ENCODE measurements at places on chromosomes 2 and 18.
A peak's percentile ranks its signal among the peaks of the same experiment; 100 is the strongest.

- peak; percentile 86 for DNase-seq
Measured at GRCh38 chr2:234881413-234882241, 70.2 kb upstream of the SH3BP4 start.

DNA sequence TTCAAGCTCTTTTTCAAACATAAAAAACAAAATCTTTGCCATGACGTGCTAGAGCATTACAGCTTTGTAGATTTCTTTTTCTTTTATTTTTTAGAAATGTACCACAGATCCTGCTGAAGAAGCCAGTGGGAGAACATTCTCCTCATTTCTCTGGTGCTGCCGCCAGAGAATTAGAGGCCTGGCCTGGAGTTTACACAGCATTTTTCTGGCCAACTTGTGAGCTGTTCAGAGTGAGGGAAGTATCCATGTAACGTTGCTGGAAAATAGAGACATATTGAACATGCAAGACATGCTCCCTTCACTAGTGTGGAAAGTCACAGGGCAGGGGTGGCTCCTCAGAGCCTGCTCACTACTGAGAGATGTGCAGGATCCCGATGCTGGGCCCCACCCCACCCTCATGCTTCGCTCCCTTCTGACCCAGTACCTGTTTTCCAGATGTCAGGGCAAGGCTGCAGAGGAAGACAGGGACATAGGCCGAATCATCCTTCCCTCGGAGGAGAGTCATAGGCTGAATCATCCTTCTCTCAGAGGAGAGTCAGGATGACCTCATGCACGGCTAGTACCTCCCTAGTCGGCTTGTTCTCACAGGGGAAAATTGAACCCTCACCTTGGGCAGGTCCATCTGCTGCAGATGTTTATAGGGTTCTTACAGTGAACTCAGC lies 298.5 kb downstream of the INSIG2 start:
- peak; percentile 86 for DNase-seq

DNA sequence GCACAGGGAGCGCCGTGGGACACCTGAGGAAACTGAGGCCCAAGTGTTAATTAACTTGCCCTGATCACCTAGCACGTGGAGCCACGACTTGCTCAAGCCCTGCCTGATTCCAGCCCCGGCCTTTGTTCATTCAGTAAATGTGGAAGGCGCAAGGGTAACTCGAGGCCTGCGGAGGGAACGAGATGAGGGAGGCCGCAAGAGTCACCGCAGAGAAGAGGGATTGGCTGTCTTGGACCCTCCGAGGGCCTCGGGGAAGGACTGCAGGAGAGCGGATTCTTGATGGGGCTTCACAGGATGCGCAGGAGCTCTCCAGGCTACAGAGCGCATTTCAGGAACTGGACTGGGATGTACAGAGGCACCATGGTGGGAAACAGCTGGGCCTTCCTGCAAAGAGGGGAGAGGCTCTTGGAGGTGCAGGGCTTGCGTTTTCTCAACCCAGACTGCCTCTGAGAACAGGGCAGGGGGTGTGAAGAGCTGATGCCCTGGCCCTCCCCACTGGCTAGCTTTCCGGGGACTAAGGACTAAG lies 511 bp upstream of the ANKMY1 start:
- no peak for DNase-seq

DNA sequence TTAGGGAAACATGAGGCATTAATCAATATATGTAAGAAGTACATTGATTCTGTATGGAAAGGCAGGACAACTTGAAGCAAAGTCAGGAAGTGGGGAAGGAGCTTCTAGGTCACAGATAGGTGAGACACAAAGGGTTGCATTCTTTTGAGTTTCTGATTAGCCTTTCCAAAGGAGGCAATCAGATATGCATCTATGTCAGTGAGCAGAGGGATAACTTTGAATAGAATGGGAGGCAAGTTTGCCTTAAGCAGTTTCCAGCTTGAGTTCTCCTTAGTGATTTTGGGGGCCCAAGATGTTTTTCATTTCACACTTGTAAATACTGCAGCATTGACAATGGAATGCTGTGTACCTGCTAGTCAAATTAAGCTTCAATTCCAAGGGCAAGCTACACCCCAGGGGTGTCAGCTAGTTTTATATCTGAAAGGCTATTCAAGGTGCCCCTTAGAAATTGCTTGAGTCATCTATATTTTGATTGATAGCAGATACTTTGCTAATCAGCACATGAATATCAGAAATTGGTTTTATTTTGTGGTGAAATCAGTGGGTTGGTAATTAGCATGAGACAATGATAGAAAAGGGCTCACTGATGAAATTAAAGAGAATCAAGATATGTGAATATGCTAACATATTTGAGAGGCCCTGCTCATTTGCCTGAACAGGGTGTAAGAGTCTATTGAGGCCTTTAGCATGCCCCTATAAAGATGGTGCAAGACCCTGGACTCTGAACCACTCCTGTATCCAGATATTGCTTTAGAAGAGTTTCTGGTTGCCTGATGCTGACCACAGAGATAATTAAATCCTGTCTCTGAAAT lies 131.5 kb downstream of the TMEM17 start:
- DNase-seq, result no peak

DNA sequence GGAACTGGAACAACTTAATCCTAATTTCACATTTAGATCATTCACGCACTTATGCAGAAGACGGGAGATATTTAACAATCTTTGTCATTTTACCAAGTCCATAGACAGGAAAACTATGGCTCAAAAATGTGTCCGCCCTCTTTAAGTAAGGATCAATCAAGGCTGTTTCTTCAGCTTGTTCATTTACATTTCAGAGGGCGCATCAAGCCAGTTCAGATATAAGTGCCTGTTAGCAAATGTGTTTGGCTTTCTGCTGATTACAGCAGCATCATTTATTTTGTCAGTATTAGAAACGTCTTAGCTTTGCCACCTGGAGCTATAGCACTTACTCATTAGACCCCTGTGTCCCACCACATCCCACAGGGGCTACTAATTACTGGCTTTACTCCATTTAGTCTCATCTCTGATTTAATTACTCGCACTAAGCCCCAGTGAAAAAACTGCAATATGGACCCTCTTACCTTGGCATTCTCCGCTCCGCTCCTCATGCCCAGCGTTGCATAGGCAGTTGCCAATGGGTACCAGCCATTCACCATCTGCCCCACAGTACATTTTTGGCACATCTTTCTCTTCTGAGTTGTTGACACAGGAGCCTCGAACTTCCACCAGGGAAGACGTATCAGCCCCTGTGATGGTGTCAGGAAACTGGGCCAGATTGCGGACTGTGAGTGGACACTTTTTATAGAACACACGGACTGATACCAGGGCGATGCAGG lies 8.7 kb downstream of the EPHA4 start:
- no peak for DNase-seq

GRCh38 chr2:148021886-148022285 lies 995 bp downstream of the MBD5 start:
- DNase-seq, result peak; percentile 7

- no peak for DNase-seq
Measured at GRCh38 chr18:8705961-8706790, 820 bp downstream of the MTCL1 start.

DNA sequence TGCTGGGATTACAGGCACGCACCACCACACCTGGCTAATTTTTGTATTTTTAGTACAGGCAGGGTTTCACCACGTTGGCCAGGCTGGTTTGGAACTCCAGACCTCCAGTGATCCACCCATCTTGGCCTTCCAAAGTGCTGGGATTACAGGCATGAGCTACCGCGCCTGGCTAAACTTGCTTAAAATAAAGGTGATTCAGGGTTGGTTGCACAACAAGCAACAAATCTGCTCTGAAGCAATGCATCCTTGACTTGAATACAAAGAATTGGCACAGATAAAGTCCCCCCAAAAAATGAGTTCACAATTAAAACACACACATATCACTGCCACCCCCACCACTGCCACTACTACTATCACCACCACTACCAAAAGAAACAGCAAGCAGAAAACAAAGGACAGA lies 34.9 kb downstream of the CCDC88A start:
- DNase-seq, result no peak

DNA sequence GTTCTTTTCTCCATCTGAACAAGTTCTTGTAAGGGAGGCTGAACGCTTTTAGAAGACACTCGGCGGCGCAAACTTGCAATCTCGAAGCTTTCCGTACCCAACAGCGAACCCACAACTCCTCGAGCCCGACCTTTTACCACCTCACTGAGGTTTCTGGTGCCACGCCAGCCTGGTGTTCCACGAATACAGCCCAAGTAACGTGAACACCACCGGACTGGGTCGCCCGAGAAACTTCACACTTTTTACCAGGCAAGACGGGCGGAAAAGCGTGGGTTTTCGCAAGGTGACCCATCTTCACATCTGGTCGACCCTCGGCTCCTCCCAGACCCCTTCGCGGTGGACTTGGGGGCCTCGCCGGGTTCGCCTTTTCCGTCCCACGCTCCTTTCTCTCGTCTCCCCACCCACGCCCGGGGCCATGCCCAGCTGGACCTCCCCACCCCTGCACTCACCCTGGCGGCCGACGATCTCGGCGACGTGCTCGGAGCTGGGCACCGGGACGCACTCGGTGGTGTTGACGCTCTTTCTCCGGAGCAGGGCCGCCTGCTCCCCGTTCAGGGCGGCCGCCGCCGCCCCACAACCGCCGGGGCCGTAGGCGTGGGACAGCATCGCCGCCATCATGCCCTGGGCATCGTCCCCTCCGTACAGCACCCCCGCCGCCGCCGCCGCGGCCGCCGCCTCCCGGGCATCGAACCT lies 1.2 kb downstream of the MEX3C start:
- DNase-seq, result peak; percentile 10

GRCh38 chr2:218979846-218980734 lies 4.9 kb downstream of the FEV start:
- peak; percentile 64 for DNase-seq

GRCh38 chr2:176516051-176516602 lies 246.9 kb downstream of the MTX2 start:
- no peak for DNase-seq

DNA sequence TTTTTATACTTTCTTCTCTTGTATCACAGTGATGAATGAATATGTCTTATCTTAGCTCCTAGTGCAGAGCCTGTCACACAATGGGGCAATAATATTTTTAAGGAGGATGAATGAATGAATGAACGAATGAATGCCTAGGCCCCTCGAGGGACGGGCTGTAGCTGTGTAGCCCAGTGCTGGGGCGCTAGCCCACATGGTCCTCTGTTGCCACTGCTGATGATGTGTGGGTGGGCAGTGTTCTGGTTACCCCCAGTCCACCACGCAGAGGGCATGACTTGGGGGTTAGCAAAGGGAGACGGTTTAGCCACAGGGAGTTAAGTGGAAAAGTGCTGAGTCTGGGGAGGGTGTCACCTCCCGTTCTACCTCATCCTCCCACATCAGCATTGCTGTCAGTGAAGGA lies 134.2 kb downstream of the SMAD7 start:
- DNase-seq, result no peak

DNA sequence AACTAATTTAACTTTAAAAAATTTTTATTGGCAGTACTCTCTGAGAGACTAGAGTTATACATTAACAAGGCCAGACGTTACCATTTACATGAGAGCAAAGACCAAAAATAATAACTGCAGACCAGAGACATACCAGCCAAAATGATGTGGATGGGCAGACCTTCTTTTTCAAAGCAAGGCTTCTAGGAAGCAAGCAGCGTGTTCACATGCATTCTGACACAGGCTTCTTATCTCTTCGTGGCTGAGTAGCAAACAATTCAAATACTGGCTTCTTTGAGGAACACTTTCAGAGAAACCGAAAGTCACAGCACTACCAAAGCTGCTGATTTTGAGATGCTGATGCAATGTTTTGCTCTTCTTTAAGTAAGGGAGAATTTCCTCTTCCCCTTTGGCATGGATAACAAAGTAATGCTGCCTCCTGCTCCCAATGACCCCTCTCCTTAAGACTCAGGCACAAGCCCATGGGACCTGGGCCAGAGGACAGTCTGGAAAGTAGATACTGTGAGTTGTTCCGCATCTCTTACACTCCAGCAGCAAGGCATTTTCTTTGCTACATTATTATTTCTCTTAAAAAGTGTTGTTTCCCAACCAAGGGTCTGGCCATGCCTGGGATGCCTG lies 181.9 kb downstream of the MREG start:
- DNase-seq, result peak; percentile 22

- DNase-seq, result peak; percentile 58
Measured at GRCh38 chr18:10851824-10852319, 297.5 kb downstream of the PIEZO2 start.

- no peak for DNase-seq
Measured at GRCh38 chr2:106012001-106012590, 182.0 kb downstream of the UXS1 start.

GRCh38 chr2:167843217-167843616 lies 404.2 kb downstream of the STK39 start:
- DNase-seq, result no peak

GRCh38 chr2:216584112-216584511 lies 49.1 kb upstream of the IGFBP2 start:
- DNase-seq, result no peak

DNA sequence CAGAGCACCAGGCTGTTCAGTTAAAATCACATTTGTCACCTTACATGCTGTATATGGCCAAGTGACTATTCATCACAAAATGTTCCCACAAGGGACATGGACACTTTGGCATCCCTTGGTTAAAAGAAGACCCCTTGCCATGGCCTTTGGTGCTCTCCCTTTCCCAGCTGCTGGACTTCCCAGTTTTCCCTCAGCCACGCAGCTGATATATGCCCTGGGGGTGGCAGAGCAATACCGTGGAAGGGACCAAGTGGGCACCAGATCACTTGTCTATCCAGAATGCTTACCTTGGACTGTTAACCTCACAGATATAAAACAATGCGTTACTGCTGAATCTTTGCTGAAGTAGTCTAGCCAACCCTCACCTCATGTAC lies 35.3 kb downstream of the PAIP2B start:
- no peak for DNase-seq
